Foreskin fibroblast (primary cell): ENCODE measurements at places on chromosomes 11 and 22.

- no peak for DNase-seq
Measured at GRCh38 chr11:115848611-115849010, 344.4 kb upstream of the CADM1 start.

GRCh38 chr11:114142707-114143106 lies 83.2 kb downstream of the ZBTB16 start:
- no peak for DNase-seq

DNA sequence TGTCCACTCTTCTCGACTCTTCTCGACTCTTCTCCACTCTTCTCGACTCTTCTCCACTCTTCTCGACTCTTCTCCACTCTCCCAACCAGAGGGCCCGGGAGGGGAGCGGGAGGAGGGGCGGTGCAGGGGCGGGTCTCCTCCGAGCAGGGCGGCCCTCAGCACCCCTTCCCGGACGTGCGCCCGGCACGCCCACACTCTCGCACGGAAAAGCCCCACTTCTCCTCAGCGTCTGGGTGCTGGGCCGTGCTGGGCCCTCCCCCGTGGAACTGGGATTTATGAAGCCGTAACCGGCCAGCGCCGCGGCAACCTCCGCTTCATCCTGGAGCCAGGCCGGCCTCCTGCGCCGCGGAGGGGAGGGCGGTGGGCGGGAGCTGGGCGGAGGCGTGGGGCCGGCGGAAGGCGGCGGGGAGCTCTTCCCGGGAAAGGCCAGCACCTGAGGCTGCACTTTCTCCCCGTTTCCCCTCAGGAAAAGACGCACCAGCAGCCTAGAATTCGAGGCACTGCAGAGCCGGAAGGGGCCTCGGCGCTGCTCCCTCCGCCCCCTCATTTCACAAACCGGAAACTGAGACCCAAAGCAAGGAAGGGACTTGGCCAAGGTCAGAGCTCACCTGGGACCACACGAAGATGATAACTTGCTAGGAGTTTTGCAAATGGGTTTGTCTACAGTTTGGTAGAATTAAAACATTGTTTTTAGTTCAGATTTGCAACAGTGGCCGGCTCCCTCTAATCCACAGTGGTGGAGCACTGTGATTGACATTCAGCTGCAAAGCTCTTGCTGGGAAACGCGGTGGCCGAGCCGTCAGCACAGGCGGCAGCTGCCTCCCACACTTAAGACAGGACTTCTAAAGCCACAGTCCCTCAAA lies 31.6 kb upstream of the JAM3 start:
- DNase-seq, result peak; percentile 48

GRCh38 chr11:61369372-61370348 lies 7.5 kb downstream of the TMEM138 start:
- peak; percentile 88 for DNase-seq

- DNase-seq, result peak; percentile 49
Measured at GRCh38 chr11:120952461-120953434, 71.2 kb upstream of the TBCEL start.
